ENCODE measurements at places on chromosomes 12 and 14.

DNA sequence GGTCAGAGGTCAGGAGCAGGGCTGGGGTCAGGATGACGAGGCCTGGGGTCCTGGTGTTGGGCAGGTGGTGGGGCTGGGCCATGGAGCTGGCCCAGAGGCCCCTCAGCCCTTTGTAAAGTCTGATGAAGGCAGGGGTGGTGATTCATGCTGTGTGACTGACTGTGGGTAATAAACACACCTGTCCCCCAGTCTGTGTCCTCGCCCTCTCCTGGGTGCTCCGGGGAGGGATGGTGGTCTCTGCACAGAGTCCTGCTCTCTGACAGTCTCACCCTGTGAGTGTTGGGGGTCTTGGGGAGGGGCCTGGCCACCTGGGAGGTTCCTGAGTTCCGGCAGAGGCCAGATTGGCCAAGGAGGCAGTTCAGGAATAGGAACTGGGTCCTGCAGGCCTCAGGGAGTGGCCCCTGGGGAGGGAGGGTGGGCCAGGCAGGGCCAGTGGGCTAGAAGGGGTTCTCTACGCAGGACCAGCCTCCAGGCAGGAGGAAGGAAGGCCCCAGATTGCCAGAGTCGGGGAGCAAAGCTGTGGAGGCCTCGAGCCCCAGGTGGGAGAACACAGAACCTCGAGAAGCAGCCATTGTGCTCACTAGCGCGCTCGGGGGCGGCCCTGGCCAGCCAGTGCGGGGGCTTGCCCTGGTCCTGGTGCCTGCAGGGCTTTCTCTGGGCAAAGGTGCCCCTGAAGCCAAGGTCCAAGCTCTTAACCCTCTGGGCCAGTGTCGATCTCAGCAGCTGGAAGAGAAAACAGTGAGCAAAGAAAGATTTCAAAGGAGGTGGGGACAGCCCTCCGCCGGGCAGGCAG, 14.4 kb downstream of the ACADS start:
- DNase-seq = no peak

- no peak for DNase-seq
Observed at GRCh38 chr12:101924618-101925017, 47.2 kb downstream of the DRAM1 start.

- no peak for DNase-seq
Observed at GRCh38 chr12:120006258-120006975, 17.4 kb downstream of the BICDL1 start.

DNA sequence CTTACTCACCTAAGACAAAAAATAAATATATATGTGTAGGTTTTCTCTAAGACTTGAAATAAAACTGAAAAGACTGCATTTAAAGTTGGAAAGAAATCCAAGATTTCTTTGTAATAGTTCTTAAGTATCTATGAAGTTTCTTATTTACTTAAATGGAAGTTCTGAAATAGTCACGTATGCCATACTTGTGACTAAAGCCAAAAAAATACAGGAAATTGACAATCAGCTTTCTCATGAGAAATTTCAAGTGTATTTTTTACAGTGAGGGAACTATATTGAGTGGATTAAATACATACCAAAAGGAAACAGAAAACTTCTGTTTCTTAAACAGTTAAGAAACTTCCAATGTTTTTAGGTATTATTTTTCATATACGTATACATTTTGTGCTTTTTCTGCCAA, 188.1 kb downstream of the DPY19L2 start:
- DNase-seq = no peak

- no peak for DNase-seq
Observed at GRCh38 chr14:74893614-74894091, 11.9 kb downstream of the DLST start.

GRCh38 chr12:49976557-49976956, 3.8 kb downstream of the AQP6 start:
- DNase-seq = no peak

DNA sequence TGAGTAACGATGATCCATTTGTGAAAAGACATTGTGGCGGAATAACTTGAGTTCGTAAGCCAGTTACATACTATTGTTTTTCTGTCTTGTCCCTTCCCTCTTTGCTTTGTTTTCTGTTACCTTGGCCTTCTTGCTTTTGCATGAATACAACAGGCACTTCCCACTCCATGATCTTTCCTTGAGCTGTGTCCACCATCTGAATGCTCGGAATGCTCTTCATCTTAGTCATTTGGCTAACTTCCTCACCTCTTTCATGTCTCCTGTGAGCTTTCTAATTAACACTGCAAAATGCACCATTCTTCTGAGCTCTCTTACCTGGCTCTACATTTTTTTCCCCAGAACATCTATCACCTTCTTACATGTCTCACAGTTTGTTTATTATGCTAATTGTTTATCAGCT, 10.0 kb downstream of the KNTC1 start:
- DNase-seq = no peak

DNA sequence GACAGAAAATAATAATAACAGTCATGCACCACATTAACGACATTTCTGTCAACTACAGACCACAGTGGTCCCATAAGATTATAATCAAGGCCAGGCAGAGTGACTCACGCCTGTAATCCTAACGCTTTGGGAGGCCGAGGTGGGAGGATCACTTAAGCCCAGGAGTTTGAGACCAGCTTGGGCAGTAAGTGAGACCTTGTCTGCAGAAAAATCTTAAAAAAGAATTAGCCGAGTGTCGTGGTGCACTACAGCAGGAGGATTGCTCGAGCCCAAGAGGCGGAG, 8.6 kb downstream of the NAB2 start:
- no peak for DNase-seq

- DNase-seq = no peak
Observed at GRCh38 chr12:124464062-124464461, 103.3 kb downstream of the NCOR2 start.

DNA sequence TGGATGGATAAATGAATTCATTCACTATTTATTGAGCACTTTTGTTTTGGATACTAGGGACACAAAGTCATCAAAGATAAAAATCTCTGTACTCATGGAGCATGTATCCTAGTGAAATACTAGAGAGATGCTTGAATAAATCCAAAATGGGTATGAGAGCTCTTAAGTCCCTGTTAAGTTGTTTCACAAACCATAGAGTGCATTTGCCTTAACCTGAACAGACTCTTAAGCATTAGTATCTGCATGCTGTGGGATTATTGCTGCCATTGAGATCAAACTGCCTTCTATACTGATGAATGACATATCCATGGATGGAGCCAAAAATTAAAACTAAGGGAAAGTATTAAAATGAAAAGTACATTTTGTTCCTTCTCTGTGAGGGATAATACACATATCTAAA, 206.5 kb upstream of the KRR1 start:
- DNase-seq = no peak

GRCh38 chr12:28063355-28063880, 90.9 kb upstream of the PTHLH start:
- no peak for DNase-seq

DNA sequence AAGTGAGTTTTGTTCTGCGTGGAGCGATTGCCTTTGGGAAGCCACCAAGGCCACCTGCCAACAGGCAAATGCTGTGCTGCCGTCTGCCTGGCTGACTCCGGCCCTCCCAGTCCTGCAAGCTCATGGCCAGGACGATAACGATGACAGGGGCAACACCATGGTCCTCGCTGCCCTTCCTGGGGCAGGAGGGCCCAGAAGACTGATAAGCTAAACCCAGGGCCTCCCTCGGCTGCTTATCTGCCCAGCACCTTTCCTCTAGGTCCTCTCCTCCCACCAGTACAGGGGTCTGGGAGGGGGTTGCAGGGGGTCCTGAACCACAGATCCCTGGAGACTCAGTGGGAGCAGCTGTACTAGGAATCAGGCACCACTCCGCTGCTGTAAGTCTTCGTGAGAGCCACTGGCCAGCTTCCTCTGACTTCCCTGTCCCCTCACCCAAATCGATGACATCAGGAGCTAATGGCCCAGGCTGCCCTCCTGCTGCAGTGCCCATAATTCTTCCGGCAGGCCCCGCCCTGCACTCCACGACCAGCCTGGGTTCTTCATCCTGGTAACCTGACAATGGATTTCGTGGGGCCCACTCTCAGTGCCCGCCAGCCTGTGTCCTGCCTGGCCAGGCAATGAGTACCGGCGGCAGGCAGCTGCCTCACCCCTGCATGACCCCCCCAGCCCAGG, 5.1 kb downstream of the ANKRD9 start:
- DNase-seq = no peak

DNA sequence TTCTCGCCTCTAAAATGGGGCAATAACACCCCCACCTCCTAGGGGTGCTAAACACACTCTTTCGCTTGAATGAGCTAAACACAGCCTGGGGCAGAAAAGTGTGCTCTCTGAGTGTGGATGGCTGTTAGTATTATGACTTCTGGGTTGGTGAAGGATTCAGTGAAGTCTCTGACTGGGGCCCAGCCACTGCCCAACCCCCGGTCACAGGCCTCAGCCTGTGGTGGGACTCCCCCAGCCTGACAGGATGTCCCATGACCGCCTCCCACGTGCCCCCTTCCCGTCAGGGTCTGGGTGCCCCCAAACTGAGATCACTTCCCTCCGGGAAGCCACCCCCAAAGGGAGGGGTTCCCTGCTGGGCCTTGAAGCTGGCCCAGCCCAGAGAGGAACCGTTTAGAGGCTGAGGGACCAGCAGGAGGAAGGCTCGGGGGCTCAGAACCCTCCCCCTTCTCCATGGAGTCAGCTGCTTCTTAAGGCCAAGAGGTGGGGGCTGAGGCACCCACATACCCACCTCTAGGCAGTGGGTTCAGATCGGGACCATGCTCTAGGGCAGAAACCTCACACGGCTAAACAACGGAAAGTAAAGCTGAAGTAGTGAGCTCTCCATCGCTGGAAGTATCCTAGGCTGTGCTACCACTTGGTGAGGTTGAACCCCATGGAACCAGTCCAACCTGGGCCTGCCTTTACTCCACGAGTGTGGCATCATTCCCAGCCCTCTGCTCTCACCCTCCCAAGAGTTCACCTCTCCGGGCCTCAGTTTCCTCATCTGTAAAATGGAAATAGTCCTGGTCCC, 13.8 kb downstream of the DTX1 start:
- no peak for DNase-seq

DNA sequence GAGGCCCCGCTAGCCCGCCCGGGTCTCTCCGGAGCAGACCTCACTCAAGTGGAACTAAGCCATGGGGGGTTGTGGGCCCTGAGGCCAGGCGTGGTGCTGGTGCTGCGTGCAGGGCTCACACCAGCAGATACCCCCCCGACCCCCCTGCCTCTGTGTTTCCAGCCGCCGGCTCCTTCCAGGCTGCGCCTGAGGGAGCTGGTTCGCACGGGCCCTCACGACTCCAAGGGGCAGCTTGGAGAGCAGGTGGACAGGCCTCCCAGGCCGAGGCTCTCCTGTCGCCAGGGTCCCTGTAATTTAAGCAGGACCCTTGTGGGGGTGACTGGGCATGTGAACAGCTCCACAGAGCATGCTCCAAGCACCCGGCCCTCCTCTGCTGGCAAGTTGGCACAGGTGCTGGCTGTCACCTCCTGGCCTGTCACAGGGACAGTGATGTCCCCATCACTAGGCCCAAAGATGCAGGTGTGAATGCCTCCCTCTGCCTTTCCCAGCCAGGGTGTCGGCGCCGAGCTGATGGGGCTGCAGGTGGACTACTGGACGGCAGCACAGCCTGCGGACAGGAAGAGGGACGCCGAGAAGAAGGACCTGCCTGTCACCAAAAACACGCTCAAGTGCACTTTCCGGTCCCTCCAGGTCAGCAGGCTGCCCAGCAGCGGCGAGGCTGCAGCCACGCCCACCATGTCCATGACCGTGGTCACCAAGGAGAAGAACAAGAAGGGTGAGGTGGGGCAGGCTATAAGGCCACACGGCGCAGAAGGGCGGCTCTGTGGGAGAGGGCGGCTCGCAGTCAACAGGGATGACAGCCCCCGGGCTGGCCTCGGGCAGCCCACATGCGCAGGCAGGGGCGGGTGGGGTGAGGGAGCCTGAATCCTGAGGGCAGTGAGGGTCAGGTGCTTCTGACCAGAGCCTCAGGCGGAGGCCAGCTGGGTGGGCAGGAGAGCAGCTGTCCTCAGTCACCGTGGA, 5.9 kb upstream of the TEX22 start:
- no peak for DNase-seq

GRCh38 chr12:12954356-12954755, 2.4 kb upstream of the GPRC5D start:
- no peak for DNase-seq

GRCh38 chr12:31325524-31325875, 450 bp downstream of the SINHCAF start:
- DNase-seq = peak; percentile 53

- no peak for DNase-seq
Observed at GRCh38 chr14:76581592-76581991, 179.7 kb upstream of the VASH1 start.

DNA sequence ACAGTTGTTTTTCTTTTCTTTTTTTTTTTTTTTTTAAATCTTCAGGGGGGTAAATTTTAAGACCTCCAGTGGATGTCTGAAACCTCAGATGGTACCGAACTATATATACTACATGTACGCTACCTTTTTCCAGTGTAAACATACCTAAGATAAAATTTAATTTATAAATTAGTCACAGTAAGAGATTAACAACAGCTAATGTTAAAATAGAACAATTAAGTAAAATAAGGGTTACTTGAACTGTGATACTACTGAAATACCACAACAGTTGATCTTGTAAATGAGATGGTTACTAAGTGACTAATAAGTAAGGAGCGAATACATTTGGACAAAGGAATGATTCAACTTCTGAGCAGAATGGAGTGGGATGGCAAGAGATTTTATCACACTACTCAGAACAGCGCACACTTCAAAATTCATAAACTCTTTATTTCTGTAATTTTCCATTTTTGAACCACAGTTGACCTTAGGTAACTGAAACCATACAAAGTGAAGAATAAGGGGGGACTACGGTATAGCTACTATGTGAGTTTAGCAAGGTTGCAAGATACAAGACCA, 80.5 kb upstream of the PCED1B start:
- DNase-seq = no peak

- DNase-seq = no peak
Observed at GRCh38 chr12:91333966-91334365, 151.3 kb upstream of the DCN start.

DNA sequence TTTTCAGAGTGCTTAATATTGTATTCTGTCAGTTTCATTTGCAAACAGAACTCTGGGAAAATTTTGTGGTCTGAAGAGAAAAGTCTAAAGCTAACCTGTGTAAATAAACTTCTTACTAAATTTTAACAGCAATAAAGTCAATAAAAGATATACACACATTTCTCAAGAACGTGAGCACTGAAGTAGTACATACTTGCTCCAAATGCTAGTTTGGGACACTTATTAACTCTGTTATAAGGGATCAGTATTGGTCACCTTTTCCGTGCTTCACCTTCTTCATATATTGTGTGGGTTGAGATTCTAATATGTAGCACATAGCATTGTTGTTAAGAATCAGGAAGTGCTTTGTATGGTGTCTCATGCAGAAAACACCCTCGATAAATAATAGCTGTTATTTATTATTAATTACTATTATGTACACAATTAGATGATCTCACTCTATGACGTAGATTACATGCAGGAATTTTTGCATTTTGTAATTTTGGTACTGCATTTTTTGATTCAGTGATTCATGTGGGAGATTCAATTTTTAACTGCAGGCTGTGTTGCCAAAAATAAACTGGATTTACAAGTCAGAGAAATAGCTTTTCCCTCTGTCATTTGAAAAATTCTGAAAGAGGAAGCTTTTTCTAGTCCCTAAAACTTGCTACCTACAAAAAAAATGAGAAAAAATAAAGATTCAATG, 300.9 kb downstream of the ACSS3 start:
- DNase-seq = no peak
